ENCODE measurements at places on chromosomes 12 and 14. TPM values are rescaled to one million over a fixed set of nuclear protein-coding genes. Genes with fewer than 3 reads are reported as not detected.
A peak's percentile ranks its signal among the peaks of the same experiment; 100 is the strongest.

GRCh38 chr14:94904636-94905035 is 134.7 kb upstream of the GSC start:
- no peak for DNase-seq

GRCh38 chr12:13278249-13278787 is 81.8 kb downstream of the EMP1 start:
- peak; percentile 92 for DNase-seq

GRCh38 chr14:50670196-50670865 is 2.2 kb upstream of the SAV1 start:
- DNase-seq, result no peak

GRCh38 chr12:15597125-15597830 is 191.9 kb downstream of the EPS8 start:
- DNase-seq, result no peak

DNA sequence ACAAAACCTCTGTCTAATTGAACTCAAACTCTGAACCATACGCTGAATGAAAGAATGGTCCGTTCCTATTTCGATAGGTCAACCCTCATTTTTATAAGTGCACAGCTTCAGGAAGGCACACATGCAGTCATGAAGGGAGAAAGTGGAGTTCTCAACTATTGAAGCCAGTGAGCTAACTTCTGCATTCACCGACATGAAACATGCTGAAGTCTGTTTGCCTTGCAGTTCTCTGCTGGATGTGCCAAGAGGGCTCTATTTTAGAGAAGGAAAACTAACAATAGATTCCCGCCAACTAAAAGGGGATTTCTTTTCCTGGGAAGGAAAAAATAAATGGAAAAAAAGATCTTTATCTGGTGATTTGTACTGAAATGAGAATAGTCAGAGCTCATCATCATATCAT is 191.0 kb upstream of the PLEKHG7 start:
- DNase-seq, result no peak

GRCh38 chr14:103889313-103890051 is 38.8 kb upstream of the TDRD9 start:
- DNase-seq, result no peak

DNA sequence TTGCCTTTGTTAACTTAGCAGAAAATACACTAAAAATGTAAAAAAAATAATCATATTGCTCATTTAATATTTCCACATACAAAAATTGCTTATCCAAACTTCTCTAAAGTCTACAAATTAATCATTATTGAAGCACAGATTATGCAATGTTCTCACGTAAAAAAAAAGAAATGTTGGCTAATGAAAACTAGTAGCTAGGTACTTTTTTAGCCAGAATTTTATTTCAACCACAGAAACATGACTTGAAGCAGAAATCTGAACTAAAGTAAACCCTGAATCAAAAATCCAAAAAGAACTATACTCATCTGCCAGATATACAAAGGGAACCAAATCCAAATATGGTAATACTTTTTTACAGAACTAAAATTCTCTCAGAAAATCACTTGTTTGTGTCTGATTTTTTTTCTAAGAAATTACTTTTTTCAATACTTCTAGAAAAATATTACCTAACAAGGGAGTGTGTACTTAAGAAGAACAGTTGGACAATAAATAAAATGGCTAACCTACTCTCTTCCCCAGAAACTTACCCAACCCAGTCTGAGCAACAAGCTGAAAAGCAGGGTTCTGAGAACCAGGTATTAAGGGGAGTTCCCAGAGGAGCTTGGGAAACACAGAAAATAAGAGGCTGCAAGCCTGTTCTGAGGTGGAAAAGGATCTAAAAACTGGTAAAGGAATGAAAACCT is 78.4 kb upstream of the RAP1B start:
- no peak for DNase-seq

GRCh38 chr12:112616469-112617152 is 174.9 kb upstream of the RPH3A start:
- no peak for DNase-seq

- DNase-seq, result no peak
These were observed 16.3 kb upstream of the MLEC start for GRCh38 chr12:120670667-120671066.

- DNase-seq, result no peak
These were observed 39.7 kb upstream of the STAB2 start for GRCh38 chr12:103547376-103547775.

GRCh38 chr14:23441076-23441475 is 5.6 kb upstream of the MYH7 start:
- no peak for DNase-seq

DNA sequence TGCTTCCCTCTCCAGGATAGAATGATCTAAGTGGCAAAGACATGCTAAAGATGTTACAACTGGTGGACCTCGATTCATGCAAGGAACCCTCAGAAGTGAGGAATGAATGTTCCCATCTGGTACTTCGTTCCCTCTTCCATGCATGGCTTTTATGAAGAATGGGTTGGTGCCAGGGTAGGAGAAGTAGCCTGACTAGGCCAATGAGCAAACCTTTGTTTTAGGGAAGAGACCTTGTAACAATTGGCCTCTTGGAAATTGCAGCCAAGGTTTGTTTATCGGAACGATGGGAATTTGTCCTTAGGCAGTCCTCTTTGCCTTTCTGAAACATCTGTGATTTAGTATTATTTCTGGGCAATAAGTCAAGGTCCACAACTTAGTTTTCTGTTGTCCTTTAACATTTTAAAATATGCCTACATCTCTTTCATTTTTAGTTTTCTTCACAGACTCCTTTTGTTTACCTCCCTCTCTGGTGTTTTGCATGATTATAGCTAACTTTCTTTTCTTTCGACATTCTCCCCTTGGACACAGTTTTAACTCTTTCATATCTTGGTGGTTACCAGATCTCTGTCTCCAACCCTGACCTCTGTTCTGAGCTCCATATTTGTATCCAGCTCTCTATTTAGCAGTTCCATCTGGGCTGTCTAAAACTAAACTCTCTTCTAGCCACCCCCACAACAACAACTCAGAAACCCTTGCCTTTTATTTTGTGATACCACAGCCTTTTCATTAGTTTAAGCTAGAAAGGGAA is 70.0 kb downstream of the DIP2B start:
- no peak for DNase-seq

DNA sequence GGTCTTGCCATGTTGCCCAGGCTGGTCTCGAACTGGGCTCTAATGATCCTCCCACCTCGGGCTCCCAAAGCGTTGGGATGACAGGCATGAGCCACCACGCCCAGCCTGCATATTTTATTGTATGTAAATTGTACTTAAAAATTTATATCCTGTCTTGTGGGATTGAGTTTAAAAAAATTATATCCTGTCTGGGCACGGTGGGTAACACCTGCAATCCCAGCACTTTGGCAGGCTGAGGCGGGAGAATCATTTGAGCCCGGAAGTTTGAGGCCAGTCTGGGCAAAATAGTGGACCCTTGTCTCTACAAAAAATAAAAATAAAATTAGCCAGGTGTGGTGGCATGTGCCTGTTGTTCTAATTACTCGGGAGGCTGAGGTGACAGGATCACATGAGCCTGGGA is 13.9 kb upstream of the CEBPE start:
- DNase-seq, result no peak

DNA sequence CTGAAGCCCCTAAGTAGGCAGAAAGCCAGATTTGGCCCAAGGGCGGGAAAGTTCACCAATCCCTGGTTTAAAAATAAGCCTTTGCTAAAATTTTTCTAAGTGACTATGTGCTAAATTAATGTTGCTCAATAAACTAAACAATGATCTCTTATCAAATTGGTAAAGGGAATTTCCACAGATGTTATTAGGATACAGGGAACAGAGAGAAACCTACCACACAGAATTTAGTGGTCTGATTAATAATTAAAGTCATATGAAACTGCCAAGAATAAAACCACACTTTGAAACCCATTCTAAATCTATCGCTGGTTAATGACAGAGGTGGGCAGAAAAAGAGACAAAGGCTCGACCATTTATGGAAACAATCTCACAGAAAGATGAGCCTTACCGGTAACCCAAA is 22.0 kb downstream of the ANAPC5 start:
- no peak for DNase-seq

DNA sequence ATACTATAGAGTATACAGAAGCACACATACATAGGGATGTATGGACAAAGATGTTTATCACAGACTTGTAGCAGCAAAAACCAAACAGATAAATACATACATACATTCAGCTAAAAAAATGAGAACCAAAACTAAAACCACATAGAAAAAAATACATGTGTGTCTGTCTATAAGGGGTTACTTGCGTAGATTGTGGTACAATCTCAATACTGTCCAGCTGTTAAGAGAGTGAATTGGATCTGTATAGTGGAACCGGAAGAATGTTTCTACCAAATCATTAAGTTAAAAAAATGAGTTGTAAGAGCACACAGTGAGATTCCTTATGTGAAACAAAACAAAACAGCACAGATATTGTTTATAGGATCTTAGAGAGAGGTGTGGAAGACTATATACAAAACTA is 44.2 kb upstream of the DCD start:
- DNase-seq, result no peak

- DNase-seq, result no peak
These were observed 52.7 kb upstream of the SYNE2 start for GRCh38 chr14:63800083-63800482.

- peak; percentile 86 for DNase-seq
These were observed 1.0 kb downstream of the INSM2 start for GRCh38 chr14:35534873-35535482.

- no peak for DNase-seq
These were observed 24.3 kb downstream of the UBR7 start for GRCh38 chr14:93231129-93231979.

- DNase-seq, result no peak
These were observed 20.1 kb downstream of the BICD1 start for GRCh38 chr12:32126720-32127119.

DNA sequence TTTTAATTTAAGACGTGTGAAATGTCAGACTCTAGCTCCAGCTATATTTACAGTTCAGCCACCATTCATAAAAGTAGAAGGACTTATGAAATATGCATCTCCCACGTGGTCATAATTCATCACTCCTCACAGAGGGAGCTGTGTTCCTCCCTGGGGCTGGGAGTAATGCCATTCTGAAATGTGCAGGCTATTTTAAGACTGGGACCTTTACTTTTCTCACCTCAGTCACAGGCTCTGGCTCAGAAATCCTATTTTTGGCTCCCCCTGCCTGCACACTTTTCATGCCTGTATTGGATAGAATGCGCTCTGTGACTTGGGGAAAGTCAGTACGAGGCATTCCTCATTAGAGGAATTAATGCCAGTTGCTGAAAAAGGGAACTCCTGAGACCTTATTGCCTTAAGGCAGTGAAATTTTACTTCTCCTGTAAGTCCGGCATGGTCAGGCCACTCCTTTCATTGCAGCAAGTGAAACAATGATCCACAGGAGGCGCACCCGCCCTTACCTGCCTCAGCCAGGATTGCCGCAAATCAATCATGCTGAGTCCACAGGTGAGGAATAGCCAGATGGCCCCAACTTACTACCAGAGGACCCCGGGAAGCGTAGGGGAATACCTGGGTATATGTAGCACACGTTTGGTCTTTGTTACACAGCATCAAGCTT is 1133.2 kb upstream of the TMEM132C start:
- DNase-seq, result no peak

DNA sequence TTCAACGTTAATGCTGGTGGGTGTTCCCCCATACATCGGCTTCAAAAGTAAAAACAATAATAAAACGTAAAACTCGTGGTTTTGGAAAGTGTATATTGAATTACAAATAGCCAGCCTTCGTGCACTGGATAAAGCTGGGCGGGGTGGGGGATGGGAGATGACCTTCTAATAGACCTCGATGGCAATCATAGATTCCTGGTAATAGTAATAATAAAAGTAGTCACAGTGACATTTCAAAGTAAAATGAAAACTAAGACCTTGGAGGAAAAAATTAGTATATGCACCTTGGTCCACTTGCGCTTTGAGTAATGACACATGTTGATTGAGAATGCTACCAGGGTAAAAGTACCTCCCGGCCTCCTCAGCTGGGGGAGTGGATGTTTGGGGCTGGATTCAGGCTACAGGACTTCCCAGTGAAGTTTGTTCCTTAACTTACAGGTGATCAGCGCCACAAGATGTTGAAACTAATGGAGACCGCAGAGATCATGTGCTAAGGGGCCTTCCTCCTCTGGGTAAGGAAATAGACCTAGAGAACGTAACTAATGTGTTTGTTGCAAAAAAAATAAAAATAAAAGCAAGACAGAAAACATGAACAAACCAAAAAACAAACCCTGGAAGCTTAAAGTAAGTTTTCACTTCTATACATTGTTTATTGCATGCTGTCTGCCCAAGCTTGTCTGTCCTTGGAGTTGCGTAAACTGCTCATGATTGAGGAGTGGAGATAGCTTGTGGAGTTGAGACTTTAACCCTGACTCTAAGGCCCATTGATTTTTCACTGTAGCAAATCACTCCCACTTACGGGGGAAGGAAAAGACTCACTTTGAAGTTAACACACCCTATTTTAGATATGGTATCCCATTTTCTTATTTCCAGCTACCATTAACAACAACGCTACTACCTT is 907 bp upstream of the LRIG3 start:
- no peak for DNase-seq

GRCh38 chr14:31283578-31284252 is 76.1 kb upstream of the HECTD1 start:
- DNase-seq, result no peak

GRCh38 chr12:101038289-101038871 is 171.7 kb downstream of the SLC5A8 start:
- DNase-seq, result no peak

- no peak for DNase-seq
These were observed 1.7 kb downstream of the C14orf132 start for GRCh38 chr14:96040828-96041371.

GRCh38 chr12:15625075-15625474 is 164.1 kb downstream of the EPS8 start:
- DNase-seq, result no peak

DNA sequence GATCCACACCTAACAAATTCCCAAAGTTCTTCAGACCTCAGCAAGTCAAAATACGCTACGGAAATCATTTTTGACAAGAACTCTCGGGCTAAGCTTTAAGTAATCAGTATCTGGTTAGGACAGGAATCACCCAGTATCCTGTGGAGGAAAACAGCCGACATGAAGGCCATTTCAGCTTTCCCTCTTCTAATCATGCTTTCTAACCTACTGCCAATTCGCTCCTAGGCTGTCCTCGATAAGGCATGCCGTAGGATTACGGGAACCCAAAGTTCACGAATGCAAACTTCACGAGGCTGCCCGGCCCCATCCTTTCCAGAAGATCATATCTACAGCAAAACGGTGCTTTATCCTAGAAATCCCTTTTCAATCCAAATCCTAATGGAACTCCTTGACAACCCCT is 81.8 kb upstream of the PTPRB start:
- DNase-seq, result no peak

GRCh38 chr14:100124551-100125088 is 34.8 kb downstream of the DEGS2 start:
- no peak for DNase-seq

GRCh38 chr14:91283666-91284065 is 39.2 kb upstream of the GPR68 start:
- DNase-seq, result no peak

Gene CLEC9A
- not detected for total RNA-seq

Gene GPR137C
- total RNA-seq, result 0.23 TPM

Gene KRT82
- total RNA-seq, result 10.3 TPM

Gene NUBPL
- total RNA-seq, result 5.7 TPM

Gene TAS2R30
- total RNA-seq, result 3.2 TPM

Gene PLEKHA5
- 31.0 TPM for total RNA-seq

Gene OAS2
- total RNA-seq, result 3.0 TPM

Gene HRK
- 0.03 TPM for total RNA-seq

Gene NXPH4
- 21.1 TPM for total RNA-seq

Gene AMN1
- total RNA-seq, result 11.4 TPM
